ENCODE measurements at places on chromosomes 7 and 10.

- no peak for DNase-seq
Observed at GRCh38 chr10:107409522-107409921, 245.0 kb upstream of the SORCS1 start.

DNA sequence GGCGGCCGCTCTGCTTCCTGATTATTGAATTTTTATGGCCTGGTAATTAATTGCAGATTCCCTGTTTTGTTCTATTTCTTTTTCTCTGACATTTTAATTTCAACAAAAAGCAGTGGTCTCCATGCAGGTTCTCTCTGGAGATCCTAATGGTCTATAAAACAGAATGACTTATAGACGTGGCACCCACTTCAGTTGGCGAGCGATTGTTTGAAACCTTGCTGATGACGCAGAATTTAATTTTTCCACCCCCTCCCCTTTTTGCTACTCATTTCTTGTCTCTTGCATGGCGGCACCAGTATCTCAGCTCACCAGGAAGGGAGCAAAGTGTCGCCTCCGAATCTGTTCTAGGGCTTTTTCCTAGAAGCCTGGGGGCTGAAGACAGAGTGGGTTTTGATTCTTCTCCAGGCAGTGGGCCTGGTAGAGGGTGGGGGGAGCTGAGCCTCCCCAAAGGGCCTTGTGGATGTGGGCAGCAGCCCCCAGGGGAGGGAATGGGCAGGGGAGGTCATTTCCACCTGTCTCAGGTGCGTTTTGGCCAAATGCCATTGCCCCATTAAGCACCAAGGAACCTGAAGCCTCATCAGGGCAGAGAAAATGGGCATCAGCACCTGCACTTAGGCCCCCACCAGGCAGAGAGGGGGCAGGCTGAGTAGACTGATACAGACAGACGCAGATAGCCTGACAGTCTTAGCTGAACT lies 3.5 kb upstream of the COMTD1 start:
- no peak for DNase-seq

- DNase-seq: no peak
Observed at GRCh38 chr7:46352004-46352954, 431.2 kb upstream of the IGFBP3 start.

DNA sequence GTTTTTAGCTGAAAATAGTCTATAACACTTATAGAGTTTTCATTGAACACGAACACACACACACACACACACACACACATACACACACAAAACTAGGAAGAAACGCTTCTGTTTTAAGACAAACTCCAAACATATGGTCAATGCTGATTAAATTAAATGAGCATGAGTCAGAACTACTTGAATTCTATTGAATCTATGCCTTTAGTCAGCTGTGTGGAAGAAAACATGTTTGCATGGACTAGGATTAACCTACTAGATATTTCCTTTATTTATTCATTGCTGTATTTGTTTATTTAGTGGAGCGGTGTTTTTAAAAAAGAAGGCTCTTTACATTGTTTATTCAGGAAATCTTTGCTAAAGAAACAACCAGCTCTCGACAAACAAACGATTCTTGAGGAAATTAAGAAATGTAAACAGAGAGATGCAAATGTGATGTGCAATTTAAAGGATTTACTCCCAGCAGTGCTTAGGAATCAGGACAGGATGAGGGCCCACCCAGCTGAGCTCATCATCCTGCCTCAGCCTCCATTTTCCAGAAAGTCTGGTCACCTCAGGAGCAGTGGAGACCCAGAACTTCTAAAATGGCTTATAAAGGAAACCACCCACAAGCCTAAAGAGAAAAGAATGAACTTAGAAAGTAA lies 83.2 kb downstream of the PDE1C start:
- no peak for DNase-seq

- DNase-seq: no peak
Observed at GRCh38 chr10:132410056-132410778, 13.2 kb downstream of the PWWP2B start.

DNA sequence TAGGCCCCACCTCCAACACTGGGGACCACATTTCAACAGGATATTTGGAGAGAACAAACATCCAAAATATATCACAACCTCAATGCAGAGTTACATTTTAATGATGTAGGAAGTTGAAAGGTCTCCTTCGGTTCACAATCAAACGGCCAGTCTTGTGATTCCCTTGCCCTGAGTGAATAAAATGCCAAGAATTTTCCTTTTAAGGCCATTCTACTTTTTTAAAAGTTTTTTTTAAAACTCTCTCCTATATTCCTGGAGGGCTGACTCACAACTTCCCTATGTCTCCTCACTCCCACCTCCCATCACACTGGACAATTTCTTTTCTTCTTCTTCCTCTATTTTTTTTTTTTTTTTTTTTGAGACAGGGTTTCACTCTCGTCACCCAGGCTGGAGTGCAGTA lies 693.6 kb upstream of the AUTS2 start:
- DNase-seq: no peak

- no peak for DNase-seq
Observed at GRCh38 chr7:91566402-91566732, 302.1 kb downstream of the FZD1 start.

GRCh38 chr10:71708301-71708703 lies 11.3 kb downstream of the C10orf105 start:
- peak; percentile 59 for DNase-seq
